ENCODE measurements at places on chromosomes 7 and 10.

- no peak for DNase-seq
These were observed 131.0 kb upstream of the ZNF804B start for GRCh38 chr7:88628363-88629085.

DNA sequence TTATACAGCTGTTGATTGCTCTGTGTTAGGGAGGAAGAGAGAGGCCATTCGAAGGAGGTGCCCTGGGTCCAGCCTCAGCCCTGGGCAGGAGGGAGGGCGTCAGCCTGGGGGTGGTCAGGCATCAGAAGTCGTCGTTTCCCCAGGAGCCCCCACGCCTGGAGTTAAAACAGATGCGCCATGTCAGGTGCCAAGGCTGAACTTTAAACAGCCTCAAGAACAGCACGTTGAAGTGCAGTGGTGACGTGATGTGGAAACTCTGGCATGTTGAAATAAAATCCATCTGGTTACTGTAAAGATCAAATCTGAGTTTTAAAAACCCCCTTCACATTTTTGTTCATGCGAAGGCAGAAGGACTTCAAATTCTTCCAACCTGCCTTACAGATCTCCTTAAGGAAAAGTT lies 128.4 kb upstream of the PPP2R2D start:
- no peak for DNase-seq

DNA sequence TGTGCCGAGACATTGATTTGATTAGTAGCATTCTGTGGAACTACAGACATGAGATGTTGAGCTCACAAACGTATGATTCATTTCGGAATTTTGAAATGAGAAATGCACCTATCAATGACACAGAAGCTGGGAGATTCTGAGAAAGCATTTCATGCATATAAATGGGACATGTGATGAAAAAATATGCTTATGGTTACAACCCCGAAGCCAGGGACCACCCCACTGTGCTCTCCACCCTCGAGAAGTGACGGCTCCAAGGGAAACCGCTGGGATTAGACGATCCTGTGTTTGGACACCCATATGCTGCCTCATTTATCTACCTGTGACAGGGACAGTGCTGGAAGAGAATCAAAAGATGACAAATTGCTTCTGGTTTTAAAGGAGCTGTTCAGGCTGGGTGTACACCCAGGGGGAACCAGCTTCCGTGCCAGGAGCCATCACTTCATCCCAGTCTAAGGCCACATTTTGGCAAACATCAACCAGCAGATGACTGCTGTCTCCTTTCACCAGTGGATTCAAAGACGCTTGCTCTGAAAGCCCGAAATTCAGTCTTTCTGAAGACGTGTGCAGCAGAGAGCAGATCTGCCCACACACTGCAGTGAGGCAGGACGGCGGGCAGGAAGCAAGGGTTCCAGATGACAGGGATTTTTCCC lies 109.9 kb downstream of the ATXN7L1 start:
- no peak for DNase-seq

- no peak for DNase-seq
These were observed 653 bp upstream of the ADRB1 start for GRCh38 chr10:114042895-114043531.

GRCh38 chr7:15985587-15986384 lies 299.3 kb upstream of the MEOX2 start:
- no peak for DNase-seq

DNA sequence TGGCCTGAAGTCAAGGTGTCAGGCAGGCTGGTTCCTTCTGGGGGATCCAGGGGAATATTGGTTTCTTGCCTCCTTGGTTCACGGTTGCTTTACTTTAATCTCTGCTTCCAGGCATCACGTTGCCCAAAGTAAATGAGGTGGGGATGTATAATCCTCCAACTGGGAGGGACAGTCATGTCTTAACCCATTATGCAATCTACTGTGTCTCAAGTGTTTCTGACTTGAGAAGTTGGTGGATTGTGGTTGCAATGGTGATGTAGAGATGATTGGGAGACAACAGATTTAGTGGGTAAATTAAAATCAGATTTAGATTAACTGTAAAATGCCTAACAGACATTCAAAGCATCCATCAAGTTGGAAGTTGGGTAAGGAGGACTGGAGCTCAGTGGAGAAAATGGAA lies 32.7 kb downstream of the TBXAS1 start:
- DNase-seq, result no peak

DNA sequence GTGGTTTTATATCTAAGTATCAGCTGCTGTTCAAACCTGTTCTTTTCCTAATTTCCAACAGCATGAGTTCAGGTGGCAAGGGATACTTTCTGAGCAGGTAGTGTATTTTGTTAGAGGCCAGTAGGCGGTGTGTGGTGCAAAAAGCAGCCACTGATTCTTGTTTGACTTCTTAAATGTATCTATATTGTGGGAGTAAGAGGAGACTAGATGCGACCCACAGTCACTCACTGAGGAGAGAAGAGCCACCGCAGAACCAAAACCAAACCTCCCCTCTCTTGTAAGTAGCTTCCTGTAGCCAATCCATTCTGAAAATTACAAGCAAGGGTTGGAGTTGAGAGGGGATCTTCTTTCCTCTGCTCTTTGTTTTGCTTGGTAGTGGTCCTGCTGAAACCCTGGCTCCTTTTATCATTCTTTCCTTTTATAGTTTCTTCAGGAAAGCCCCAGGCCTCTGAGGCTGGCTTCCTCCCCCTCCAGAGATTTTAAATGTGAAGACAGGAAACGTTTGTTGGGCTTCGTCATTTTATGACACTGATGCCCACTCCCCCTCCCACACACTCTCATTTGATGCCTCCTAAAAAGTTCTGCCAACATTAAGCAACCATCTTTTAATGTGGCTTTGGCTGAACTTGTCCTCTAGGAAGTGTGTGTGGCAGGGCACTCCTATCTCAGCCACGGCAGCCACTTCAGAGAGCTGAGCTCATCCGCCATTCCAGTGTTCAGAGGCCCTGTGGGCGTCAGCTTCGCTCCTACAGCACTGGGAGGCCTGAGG lies 566.0 kb downstream of the SUGCT start:
- no peak for DNase-seq

- DNase-seq, result no peak
These were observed 472.5 kb upstream of the GHITM start for GRCh38 chr10:83666762-83667161.
